ENCODE measurements at places on chromosomes 13 and 19. TPM values are rescaled to one million over a fixed set of nuclear protein-coding genes. Genes with fewer than 3 reads are reported as not detected.

- no peak for DNase-seq
Measured at GRCh38 chr13:51770160-51770559, 33.8 kb downstream of the DHRS12 start.

- DNase-seq = no peak
Measured at GRCh38 chr19:28296506-28296905, 916.4 kb downstream of the UQCRFS1 start.

DNA sequence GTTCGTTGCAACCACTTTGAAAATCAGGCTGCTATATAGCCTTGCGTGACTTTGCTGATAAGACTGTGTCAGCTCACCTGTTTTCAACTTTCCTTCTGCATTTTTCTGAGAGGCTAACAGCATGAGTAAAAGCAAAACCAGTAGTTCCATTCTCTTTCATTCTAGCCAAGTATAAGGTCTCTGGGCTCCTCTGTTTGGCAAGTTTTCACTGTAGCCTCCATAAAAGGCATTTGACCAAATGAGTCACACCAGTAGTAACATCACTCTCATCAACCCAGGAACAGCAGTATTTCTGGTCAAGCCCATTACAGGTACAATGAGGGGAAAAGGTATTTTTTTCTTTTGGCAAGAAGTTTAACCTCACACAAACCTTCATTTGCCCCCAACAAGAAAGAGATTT is 1149.8 kb upstream of the MIR17HG start:
- DNase-seq = no peak

The ADGRE3 gene
- polyA plus RNA-seq = not detected

DNA sequence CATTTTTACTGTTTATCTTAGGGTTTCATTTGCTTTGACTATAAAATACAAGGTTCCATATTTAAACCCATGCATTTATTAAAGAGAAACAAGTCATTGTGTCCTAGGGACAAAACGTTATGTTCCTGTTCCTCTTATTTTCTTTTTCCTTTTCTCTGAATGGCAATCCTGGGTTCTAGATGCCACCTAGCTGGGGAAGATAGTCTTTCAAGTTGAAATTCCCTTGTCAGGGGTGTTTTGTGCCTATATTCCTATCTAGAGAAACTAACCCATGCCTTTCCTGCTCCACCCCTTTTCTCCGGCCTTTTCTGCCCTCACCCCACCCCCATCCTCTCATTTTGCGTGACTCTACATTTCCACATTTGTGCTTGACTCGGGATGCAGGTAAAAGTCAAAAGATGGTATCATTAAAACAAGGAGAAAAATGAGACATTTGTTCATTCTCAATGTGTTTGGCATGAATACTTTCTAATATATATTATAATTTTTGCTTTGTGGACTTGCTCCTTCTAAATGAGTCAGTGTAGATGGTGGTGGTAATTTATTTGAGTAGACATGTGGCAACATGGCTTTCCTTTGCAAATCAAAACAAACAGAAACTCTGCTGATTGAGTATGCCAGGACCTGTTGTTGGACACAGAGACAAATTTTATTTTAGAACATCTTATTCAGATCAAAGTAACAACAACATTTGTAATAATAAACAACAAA is 26.8 kb upstream of the STARD13 start:
- DNase-seq = no peak

- no peak for DNase-seq
Measured at GRCh38 chr13:83515268-83516015, 366.8 kb downstream of the SLITRK1 start.

All from spinal cord (tissue), 10 donors.